IMR-90 (cell line): ENCODE measurements at places on chromosomes 2 and 18.

GRCh38 chr2:6957031-6957714 is 40.0 kb downstream of the RNF144A start:
- no peak for DNase-seq

DNA sequence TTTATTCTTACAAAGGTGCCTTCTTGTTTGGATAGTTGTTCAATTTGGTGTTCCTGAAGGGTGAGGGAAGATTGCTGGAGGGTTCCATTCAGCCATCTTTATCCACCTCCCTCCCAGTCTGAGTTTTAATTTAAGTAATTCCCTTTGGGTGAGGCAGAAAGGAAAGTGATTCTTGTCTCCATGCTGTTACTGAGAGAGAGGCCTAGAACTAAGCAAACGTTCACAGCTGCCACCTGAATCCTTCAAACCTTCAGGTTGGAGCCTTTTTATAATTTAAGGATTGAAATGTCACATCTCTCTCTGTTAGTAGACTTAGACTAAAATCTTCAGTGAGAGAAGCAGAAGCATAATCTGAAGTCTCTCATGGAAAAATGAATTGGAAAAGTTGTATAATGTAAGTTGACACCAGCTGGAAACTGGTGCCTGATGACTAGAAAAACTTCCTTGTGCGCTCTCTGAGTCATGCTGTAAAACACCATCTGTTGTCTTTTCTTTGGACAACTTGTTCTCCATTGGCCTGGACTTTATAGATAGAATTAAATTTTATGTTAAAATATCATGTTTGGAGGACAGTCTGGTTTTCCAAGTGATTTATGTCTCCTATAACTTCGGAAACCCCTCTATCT is 14.6 kb downstream of the STRADB start:
- peak; percentile 90 for DNase-seq

DNA sequence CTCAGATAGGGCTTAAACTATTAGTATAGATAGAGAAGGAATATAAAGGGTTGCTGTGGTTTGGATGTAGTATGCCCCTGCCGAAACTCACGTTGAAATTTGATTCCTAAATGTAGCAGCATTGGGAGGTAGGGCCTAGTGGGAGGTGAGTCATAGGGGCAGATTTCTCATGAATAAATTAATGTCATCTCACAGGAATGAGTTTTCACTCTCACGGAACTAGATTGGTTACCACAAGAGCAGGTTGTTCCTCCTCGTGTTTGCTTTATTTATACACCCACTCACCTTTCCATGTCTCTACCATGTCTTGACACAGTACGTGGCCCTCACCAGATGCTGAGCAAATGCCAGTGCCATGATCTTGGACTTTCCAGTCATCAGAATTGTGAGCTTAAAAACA is 218.2 kb downstream of the RBM43 start:
- peak; percentile 91 for DNase-seq

DNA sequence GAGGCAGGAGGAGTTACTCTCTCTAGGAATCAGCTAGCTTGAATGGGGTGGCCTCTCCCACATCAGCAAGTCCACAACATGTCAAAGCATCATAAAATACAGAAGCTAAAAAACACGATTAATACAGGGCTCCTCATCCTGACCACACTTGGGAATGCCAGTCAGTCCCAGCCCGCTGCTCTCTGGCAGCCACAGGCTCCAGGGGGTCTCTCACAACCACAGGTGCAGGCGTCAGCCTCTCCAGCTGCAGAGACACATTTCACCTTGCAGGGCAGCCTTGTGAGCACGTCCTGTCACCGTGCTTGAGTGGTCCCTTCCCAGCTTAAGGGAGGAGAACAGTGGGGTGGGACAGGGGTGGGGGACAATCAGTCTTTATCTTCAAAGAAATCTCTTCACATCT is 137.4 kb upstream of the SH3BP4 start:
- DNase-seq: no peak

DNA sequence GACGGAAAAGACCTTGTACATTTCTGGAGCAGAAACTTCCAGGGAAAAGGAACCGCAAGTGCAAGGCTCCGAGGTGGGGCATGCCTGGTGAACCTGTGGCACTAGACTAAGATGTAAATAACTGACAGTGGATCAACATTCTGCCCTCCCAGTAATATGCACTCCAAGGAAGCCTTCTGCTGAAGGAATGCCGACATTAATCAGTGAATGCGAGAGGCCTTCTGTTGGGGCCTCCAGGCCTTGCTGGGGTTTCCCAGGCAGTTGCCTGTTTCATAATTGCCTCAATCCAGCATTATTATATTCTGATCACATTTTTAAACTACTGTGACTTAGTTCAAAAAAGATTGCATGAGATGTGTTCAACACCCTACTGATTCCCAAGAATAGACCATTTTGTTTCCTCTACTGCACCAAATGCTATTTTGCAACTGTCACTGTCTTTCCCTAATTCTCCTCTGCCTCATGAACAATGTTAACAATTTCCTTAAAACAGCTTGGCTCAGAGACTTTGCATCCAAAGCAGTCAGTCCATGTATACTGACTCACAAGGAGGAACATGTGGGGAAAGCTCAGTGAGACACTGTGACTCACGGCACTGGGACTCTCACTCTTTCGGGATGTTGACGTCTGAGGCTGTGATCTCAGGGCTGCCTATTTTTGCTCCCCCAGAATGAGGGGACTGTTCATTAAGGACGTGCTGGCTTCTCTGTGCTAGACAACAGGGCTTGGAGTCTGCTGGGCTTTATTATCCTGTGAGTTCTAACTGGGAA is 10.5 kb upstream of the DSG2 start:
- DNase-seq: peak; percentile 88

DNA sequence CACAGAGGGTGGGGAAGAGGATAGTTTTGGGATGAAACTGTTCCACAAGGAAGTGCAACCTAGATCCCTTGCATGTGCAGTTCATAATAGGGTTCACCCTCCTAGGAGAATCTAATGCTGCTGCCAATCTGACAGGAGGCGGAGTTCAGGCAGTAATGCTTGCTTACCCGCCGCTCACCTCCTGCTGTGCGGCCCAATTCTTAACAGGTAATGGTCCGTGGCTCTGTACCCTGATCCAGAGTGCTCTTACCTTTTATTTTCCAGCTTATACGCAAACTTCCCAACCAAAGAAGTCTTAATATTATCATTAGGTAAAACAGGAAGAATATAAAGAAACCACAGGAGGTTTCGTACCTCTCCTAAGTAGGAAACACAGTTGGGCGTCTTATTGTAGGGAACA is 82.7 kb upstream of the CD302 start:
- no peak for DNase-seq

- no peak for DNase-seq
Measured at GRCh38 chr2:172926785-172927640, 148.6 kb upstream of the MAP3K20 start.

DNA sequence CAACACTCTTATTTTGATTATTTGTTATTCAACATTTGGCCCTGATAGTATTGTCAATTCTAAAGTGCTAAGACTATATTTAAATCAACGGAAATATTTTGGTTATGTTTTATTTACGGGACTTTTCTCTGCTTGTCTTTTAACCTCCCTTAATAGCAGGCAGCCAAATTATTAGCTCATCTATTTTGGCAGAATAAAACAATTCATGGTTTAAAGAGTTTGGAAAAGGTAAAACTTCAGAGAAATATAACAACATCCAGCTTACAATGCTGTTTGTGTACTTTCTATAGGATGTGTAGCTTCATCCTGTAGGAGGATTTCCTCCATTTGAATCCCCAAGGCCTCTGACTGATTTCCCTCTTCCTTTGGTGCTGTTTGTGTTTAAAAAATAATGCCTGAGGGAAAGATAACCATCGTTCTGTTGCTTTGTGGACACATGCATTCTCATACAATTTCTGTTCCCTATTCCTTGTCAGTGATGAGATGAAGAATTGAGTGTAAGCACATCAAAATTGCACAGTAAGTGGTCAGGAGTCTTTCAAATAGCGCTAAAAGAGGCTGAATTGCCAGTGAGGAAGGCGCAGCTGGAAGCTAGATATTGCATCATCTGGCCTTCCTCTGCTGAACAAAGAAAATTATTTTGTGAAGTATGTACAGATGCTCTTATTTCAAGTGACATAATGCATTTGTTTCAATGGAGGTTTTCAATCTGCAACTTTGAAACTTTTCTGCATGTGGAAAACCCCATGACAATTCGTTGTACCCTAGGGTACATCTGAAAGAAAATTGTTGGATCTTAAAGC is 80.3 kb downstream of the CD28 start:
- DNase-seq: peak; percentile 52

GRCh38 chr18:39698436-39698835 is 2132.8 kb upstream of the CELF4 start:
- DNase-seq: no peak

DNA sequence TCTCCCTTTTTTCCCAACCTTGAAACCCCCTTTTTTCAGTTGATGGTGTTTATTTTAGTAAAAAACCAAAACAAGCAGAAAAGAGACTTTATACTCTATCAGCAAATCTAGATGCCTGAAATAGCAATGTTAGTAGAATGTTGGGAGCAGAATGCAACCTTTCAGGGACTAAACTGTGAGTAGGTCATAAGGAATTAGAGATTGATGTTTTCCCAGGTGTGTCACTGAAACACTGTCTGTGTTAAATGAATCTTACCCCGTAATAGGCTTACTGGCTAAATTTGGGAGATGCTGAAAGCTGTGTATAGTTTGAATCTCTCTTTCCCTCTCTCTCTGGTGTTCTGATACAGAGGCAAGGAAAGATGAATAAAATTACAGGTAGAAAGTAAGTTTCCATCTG is 43.8 kb downstream of the AGFG1 start:
- DNase-seq: no peak

- no peak for DNase-seq
Measured at GRCh38 chr2:230322561-230323384, 4.2 kb upstream of the SP140L start.

DNA sequence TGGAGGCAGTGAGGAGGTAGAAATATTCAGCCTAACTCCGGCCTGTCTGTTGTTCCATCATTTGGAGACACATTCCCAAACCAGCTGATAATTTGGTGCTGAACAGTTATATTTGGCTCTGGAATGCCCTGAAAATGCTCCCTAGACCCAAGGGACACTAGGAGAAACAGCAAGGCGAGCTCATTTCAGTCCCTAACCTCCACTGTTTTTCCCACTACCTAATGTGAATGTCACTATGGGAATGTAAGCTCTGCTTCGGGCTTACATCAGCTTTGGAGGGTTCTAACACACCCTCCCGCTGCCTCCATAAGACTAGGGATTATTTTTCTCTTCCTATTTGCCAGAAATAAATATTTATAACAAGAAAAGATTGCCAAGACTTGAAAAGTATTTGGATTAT is 103.5 kb downstream of the ANTXR1 start:
- DNase-seq: peak; percentile 50

DNA sequence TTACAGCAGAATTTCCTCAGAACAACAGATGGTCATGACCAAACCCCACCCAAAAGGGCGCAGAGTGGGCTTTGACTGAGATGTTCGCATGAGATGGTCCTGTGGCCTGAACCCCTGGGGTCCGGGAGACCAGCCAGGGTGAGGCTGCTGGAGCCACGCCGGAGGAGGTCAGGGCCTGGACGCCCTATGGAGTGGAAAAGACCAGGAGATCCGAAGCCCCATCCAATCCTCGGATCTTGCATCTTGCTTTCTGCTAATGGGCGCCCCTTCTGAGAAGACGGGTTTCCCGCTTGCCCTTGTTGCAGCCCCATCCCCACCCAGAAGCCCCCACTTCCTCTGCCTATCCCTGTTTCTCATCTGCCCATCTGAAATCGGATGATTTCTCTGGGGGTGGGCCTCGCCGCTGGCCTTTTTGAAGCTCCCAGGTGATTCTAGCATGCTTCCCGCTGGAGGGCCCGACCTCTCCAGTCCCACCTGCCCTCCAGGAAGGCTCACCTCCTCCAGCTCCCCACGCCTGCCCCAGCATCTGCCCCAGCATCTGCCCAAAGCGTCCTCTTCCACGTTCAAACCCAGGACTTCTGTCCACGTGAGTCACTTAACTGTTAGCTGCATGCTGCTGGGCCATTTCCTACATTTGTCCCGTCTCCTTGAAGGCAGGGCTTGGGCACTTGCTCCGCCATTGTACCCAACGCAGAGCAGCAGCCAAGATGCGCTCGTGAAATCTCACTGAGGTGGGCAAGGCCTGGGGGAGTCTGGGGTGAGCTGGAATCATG is 4.3 kb upstream of the CNDP1 start:
- no peak for DNase-seq
